ENCODE measurements at places on chromosomes 7 and 10. TPM values are rescaled to one million over a fixed set of nuclear protein-coding genes. Genes with fewer than 3 reads are reported as not detected.
A peak's percentile ranks its signal among the peaks of the same experiment; 100 is the strongest.

- DNase-seq: no peak
These were observed 859.8 kb downstream of the LRMDA start for GRCh38 chr10:76291175-76291574.

GRCh38 chr7:158834878-158835784, 5.8 kb upstream of the ESYT2 start:
- DNase-seq: no peak

GRCh38 chr7:113338071-113338696, 219.8 kb upstream of the SMIM30 start:
- DNase-seq: no peak

DNA sequence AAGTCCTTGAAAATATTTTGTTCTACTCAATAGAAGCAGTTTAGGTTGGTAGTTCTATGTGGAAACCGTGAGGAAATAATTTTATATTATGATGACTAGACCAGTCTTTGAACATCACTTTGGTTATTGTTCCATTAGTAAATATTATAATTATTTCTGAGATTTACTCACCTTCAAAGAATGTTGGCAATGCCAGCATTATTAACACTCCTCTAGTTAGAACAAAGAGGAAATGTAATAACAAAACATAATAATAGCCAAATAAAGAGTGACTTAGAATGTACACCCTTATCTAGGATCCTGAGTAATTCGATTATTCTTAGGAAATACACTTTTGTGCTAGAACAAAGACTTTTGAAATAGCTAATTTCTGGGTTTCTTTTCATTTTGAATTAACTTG, 121.1 kb downstream of the CFTR start:
- no peak for DNase-seq

GRCh38 chr10:43135656-43136055, 2.6 kb upstream of the CSGALNACT2 start:
- DNase-seq: no peak

- no peak for DNase-seq
These were observed 47.8 kb upstream of the PAX2 start for GRCh38 chr10:100697631-100698030.

- no peak for DNase-seq
These were observed 44.1 kb downstream of the ZNF33B start for GRCh38 chr10:42594246-42594650.

- peak; percentile 5 for DNase-seq
These were observed 90.4 kb downstream of the KIAA1549 start for GRCh38 chr7:138890499-138891445.

DNA sequence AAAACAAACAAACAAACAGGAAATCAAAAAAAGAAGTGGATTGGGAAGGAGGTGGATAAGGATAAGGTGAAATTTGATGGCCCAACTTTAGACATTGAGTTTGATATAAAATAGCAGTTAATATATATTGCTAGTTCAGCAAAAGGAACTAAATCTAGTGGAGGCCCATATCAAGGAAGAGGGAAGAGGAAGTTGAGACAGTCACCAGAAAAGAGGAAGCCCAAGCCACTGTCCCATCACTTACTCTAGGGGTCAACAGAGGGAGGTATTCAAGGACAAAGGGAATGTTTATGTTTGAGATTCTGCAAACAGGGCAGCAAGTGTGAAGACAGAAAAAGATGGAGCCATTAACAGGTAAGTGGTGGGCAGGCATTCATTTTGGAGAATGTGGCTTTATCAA, 3.7 kb downstream of the LAMTOR4 start:
- no peak for DNase-seq

DNA sequence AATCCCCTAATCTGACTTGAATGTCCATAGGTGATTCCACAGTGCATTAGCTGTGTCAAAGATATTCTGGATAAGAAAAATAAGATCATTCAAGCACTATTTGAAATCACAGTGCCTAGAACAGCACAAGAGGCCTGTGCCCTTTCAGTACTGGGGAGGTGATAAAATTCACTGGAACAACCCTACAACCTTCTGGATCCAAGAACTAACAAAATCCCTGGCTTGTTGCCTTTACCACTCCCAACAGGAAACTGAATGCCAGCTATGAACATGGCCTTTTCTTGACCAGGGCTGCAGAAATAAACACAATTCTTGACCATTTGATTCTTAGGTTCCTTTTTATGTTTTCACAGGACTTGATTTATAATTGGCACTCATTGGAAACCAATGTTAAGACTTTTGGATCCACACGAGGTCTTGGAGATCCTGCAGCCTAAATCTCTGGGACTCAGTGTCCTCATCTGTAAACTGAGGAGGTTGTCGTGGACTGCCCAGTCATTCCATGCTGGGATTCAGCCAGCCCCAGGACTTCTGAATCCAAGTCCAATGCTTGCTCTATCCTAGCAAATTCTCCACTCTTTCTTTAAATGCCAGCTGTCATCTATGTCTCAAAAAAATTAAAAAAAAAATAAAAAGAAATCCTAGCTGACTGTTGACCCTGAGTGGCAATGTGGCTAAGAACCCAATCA, 624.7 kb downstream of the KCNMA1 start:
- no peak for DNase-seq

DNA sequence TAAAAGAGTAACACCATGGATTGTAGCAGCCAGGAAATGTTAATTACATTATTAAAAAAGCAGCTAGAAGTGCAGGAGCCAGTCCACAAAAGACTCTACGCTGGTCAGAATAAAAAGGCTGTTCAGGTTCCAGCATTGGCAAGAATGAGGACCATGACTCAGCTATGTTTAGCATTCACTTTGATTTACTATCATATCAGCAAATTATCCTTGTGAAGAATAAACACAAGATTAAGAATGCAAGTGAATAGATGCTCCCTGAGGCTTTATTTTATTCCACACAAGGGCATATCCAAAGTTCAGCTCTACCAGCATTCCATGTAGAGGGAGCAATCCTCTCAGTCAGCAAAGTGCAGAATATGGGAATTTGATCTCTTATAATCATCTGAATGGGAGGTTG, 13.6 kb downstream of the DGKB start:
- no peak for DNase-seq

DNA sequence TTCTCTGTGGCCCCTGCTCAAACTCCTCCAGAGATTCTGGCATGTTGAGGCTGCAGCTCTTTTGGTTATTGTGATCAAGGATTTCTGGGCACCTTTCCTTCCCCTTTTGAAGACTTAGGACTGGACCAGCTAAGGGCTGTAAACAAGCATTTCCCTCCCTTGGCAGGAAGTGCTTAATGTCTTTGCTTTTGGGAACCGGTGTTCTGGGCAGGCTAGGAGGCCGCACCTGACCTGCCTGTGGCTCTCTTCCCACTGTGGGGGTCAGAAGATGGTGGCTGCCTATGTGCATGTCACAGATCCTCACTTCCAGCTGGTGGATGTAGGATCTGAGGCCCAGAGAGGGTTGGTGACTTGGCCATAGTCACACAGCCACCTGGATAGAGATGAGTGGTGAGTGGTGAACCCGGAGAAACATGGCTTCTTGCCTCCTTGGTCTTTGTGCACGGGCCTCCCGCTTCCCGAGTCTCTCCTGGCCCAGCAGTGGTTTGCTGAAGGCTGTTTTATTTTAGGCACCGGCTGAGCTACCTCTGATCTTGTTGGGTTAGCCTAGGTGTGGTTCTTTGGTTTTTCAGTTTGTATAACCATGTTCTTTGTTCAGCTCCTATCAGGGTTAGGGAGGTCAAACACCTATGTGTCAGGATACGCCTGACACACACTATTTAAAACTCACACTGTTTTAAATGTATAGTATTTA, 82.0 kb downstream of the GRK5 start:
- no peak for DNase-seq

DNA sequence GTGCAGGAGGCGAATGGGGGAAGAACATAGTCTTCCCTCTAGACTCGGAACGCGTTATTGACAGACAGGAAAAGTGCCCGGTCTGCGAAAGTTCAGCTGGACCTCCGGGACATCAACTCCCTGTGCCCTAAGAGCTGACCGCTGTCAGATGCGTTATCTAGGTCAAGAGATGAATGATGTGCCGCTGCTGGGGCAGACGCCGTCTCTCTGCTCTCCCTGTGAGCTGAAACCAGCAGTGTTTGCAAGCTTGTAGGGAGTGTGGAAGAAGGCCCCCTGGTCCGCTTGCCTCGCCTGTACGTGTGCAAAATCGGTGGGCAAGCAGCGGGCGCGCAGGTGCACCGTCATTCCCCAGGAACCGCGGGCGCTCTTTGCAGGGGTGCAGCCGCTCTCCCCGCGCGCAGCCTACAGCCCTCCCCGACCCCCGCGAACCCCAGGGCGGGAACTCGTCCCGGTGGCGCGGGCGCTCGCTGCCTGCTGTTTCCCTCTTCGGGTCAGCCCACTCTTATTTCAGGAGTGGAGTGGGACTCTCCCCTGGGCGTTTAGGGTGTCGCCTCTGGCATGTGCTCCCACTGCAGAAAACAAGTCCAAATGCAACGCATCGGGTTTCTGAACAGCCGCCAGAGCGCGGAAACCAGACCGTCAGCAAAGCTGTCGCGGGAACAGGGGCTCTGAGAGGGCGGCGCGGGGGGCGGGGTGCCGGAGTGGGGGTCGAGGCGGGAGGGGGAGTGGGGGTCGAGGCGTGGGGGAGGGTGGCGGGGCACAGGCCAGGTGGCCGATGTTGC, 1.8 kb upstream of the PFKFB3 start:
- peak; percentile 38 for DNase-seq

Gene PKD1L1
- 0.14 TPM for total RNA-seq

DNA sequence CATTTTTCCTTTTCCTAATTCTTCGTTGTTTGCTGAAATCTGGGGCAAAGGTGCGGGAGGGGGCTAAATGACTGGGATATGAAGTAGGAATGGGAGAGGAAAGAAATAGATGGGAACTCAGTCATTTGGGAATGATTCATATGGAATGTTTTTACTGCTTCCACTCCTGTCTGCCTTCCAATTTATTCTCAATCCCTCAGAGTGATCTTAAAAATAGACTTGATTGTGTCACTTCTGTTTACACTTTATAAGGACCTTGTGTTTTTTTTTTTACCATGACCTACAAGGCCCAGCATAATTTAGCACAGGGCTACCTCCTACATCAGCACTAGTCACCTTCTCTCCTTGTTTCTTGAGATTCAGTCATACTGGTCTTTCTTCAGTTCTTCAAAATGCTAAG, 97.9 kb downstream of the PTEN start:
- no peak for DNase-seq

DNA sequence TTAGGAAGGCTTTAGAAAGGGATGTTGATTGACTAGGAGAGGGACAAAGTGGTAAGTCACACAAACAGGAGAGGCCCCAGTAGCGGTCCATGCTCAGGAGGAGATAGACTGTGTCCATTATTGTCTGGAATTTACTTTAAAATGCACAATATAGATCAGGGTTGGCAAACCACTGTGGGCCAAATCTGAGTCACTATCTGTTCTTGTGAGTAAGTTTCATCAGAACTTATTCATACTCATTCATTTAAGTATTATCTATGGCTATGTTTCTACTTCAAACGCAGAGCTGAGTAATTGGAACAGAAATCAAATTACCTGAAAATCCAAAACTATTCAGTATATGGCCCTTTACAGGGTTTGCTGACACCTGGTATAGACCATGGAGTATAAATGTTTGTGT, 166.5 kb downstream of the COL28A1 start:
- DNase-seq: no peak

Gene CALCR
- not detected for total RNA-seq

DNA sequence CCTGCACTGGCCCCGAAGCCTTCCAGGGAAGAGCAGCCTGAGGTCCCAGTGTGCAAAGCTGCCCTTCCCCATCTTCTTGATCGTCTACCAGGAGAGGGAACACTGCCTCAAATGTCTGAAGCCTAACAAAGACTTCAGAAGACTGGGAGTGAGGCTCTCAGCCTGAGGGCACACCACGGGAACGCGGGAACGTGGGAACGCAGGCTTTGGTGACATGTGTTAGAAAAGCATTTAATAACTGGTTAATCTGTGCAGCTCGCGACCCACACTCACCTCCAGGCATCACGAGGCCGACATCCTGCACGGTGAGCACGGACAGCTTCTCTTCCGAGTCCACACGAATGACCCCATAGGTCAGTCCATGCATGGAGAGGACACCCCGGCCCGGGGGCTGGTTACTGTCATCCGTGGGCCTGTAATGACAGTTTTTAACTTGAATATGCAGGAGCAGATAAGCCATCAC, 234.0 kb downstream of the ZMYND11 start:
- DNase-seq: no peak

DNA sequence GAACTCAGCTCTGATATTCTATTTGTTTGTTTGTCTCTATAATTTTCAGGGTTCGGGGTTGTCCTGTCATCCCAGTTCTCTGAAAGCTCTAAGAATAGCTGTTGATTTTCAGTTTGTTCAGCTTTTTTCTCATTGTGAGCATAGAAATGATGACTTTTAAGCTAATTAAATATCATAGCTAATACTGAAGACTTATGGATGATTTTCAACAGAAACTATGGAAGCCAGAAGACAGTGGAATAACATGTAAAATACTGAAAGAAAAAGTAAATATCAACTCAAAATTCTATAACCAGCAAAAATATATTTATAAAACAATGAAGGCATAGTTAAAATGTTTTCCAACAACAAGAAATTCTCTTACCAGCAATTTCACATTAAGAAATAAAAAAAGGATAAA, 96.4 kb upstream of the ETV1 start:
- no peak for DNase-seq

DNA sequence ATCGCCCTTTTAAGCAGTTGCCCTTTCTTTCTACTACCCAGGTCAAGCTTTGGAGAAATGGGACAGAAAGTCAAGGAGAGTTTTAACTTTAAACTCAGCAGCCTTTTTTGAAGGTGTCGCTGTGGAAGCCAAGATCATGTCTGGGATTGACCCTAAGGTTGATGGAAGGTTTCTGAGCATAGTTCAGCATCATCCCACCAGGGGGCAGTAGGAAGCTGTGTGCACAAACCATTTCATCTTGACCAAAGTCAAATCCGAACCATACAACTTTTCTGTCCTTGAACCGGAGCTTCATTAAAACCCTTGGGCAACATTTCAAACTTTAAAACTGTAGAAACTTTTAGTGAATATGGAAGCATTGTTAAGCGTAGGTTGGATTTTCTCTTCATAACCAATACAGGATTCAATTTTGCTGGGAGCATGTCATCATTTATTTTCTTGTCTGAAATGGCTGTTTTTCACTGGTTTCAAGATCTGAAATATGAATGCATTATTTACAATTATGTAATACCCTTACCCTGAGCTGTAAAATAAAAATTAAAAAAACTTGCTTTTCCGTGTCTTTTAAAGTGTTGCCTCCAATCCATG, 214.4 kb upstream of the KIAA1217 start:
- DNase-seq: peak; percentile 24

Gene EPHA1
- not detected for total RNA-seq

- DNase-seq: no peak
These were observed 101.7 kb upstream of the TMEM26 start for GRCh38 chr10:61554925-61555324.

GRCh38 chr10:80491251-80492102, 37.4 kb downstream of the TSPAN14 start:
- no peak for DNase-seq

GRCh38 chr7:101722247-101722646, 93.2 kb upstream of the MYL10 start:
- DNase-seq: no peak

- no peak for DNase-seq
These were observed 122.9 kb upstream of the SEMA3A start for GRCh38 chr7:84317536-84317935.

GRCh38 chr10:108597657-108598319, 1325.5 kb downstream of the XPNPEP1 start:
- peak; percentile 26 for DNase-seq

Gene ANKRD1
- total RNA-seq: 2.3 TPM

Gene TMEM184A
- 0.49 TPM for total RNA-seq
